Peyer's patch (tissue), 4 donors: ENCODE measurements at places on chromosomes 6 and 20. TPM values are rescaled to one million over a fixed set of nuclear protein-coding genes. Genes with fewer than 3 reads are reported as not detected.

GRCh38 chr20:8805737-8806442 is 263.0 kb upstream of the PLCB4 start:
- H3K36me3 ChIP-seq = no peaks in the 10 kb centered on the region
- no peak for DNase-seq
- no peaks in the 10 kb centered on the region for H3K4me1 ChIP-seq
- no peak overlapping the region for H3K27ac ChIP-seq
- H3K27me3 ChIP-seq = no peaks in the 10 kb centered on the region

The SLC32A1 gene
- not detected for total RNA-seq

DNA sequence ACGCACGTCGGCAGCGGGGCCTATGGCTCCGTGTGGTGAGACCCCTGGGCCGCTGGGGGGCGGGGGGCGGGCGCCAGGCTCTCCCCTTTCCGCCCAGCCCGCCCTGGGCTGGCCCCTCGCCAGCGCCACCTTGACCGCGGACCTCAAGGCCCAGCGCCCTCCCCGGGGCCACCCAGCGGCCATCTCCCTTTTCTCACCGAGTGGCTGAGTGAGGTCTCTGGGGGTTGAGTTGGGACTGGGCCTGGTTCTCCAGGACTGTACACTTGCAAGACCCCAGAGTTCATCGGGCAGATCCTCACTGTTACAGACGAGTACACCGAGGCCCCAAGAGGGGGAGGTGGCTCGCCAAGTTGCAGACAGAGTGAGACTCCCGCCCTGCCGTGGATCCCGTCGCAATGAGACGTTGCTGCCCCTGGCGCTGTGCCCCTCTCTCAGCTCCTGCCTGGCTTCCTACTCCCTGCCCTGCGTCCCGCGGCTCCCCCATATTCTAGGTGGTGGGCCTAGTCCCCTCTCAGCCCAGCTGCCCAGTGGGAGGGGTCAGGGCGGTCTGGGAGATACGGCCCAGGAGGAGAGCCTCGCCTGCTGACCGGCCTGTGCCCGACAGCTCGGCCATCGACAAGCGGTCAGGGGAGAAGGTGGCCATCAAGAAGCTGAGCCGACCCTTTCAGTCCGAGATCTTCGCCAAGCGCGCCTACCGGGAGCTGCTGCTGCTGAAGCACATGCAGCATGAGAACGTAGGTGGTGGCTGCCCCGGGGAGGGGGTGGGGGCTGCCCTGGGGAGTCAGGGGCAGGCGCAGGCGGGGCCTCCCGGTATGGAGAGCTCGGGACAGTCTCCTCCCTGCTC is 576 bp downstream of the MAPK13 start:
- no peaks in the 10 kb centered on the region for H3K36me3 ChIP-seq
- peak; percentile 87 for DNase-seq
- H3K4me3 ChIP-seq = peak overlapping the region; percentile 53
- peak overlapping the region; percentile 92 for H3K27ac ChIP-seq

DNA sequence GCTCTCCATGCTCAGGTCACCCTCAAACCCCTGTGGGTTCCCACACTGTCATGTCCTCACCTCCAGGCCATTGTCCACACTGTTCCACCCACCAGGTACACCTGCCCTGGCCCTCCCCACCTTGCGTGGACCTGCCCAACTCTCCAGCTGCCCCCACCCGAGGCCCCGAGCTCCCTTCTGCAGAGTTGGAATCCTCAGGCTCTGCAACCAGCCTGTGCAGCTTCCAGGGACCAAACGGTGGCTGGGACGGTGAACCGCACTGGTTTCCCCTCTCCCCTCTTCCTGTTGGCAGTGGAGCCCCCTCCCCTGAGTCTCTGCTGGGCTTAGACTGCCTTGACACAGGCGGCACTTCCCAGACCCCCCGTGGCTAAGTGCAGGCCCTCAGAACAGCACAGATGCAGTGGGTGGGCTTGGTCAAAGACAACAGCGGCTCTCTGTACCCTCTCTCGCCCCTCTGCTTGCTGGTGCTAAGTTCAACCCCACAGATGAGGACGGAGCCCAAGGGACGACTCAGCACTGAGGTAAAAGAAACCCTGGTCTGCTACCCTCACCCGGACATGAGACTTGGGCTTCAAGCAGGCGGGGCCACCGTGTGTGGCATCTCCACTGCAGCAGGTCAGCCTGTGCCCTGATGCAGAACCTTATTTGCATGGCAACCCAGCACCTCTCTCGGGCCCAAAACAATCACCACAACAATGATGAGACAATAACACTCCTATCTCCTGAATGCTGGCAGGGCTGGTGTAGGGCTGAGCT is 11.0 kb downstream of the ZBP1 start:
- H3K27ac ChIP-seq = no peak overlapping the region
- no peaks in the 10 kb centered on the region for H3K27me3 ChIP-seq
- H3K36me3 ChIP-seq = no peaks in the 10 kb centered on the region

GRCh38 chr20:23684261-23684660 is 4.6 kb downstream of the CST4 start:
- no peak for DNase-seq
- H3K4me1 ChIP-seq = no peaks in the 10 kb centered on the region
- H3K36me3 ChIP-seq = no peaks in the 10 kb centered on the region
- no peak overlapping the region for H3K4me3 ChIP-seq
- no peaks in the 10 kb centered on the region for H3K27me3 ChIP-seq

The CGA gene
- total RNA-seq = not detected

DNA sequence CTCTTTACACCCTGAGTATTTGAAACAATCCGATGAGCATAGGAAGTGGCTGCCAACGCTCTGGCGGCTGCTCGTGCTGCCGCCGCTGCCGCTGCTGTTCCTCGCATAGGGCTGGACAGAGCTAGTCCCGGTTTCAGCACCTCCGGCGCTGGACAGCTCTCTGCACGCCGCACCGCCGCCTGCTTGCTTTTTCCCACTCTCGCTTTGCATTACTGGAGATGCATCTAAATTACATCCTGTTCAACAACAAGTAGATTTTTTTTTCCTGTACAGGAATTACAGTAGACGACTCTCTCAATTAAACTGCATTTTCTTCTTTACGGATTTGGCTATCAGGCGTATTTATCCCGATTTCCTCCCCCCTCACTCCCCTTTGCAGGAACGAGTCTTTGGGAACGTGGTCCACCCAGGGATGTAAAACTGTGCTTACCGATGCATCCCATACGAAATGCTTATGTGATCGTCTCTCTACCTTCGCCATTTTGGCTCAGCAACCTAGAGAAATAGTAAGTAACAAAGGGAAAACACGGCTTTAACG is 563.8 kb downstream of the LMBRD1 start:
- no peaks in the 10 kb centered on the region for H3K36me3 ChIP-seq
- no peak overlapping the region for H3K4me3 ChIP-seq
- no peaks in the 10 kb centered on the region for H3K4me1 ChIP-seq
- no peaks in the 10 kb centered on the region for H3K27me3 ChIP-seq
- no peak overlapping the region for H3K27ac ChIP-seq
- no peak for DNase-seq

The TSPYL4 gene
- total RNA-seq = 9.1 TPM

- no peaks in the 10 kb centered on the region for H3K36me3 ChIP-seq
- no peak overlapping the region for H3K4me3 ChIP-seq
- H3K4me1 ChIP-seq = no peaks in the 10 kb centered on the region
- H3K27me3 ChIP-seq = no peaks in the 10 kb centered on the region
Measured at GRCh38 chr6:11779329-11780096, 910 bp upstream of the ADTRP start.

- no peak overlapping the region for H3K27ac ChIP-seq
- no peak for DNase-seq
- no peak overlapping the region for H3K4me3 ChIP-seq
- H3K4me1 ChIP-seq = no peaks in the 10 kb centered on the region
Measured at GRCh38 chr6:3568396-3569082, 111.7 kb upstream of the SLC22A23 start.

The SLC22A7 gene
- total RNA-seq = not detected

DNA sequence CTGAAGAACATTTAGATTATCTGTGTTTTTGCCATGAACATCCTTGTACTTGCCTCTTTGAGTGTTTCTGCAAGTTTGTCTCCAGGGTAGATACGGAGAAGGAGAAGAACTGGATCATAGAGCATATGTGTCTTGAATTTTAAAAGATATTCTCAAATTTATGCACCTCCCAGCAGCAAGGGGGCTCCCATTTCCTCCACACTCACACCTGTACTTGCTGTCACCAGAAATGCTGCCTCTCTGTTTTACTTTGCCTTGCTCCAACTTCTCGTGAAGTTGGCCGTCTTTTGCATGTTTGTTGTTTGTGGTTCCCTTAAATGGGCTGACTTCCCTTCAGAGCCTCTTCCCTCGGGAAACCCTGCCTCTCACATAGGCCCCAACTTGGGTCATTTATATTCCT is 171.0 kb downstream of the TFAP2C start:
- no peaks in the 10 kb centered on the region for H3K4me1 ChIP-seq
- no peaks in the 10 kb centered on the region for H3K27me3 ChIP-seq
- H3K27ac ChIP-seq = no peak overlapping the region
- no peak for DNase-seq
- H3K4me3 ChIP-seq = no peak overlapping the region

DNA sequence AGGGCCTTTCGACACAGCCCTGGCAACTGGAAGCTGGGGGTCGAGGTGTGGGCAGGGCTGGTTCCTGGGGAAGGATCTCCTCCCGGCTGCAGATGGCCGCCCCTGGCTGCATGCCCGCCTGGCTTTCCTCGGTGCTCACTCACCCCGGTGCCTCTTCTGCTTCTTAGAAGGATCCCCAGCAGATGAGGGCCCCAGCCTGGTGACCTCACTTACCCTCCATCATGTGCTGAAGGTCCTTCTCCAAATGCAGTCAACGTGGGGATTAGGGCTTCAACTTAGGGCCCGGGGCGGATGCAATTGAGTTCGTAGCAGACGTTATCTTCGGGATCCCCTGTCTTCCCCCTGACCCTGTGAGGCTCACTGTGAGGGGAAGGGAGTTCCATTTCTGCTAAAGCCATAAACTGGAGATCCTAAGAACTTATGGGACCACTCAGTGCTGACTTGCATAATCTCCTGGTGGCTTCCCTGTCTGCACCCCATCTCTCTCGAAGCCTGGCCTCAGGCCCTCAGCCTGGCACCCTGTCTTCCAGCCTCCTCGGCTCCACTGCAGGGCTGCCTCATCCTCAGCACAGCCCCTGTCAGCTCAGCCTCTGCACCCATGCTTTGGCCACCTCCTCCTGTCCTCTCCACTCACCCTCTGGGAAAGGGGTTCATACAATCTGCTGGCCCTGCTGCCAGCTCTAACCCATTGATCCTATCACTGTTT is 92.6 kb downstream of the THBS2 start:
- H3K36me3 ChIP-seq = no peaks in the 10 kb centered on the region
- H3K4me3 ChIP-seq = no peak overlapping the region
- DNase-seq = no peak
- H3K4me1 ChIP-seq = no peaks in the 10 kb centered on the region
- no peak overlapping the region for H3K27ac ChIP-seq

The POM121L2 gene
- total RNA-seq = not detected

DNA sequence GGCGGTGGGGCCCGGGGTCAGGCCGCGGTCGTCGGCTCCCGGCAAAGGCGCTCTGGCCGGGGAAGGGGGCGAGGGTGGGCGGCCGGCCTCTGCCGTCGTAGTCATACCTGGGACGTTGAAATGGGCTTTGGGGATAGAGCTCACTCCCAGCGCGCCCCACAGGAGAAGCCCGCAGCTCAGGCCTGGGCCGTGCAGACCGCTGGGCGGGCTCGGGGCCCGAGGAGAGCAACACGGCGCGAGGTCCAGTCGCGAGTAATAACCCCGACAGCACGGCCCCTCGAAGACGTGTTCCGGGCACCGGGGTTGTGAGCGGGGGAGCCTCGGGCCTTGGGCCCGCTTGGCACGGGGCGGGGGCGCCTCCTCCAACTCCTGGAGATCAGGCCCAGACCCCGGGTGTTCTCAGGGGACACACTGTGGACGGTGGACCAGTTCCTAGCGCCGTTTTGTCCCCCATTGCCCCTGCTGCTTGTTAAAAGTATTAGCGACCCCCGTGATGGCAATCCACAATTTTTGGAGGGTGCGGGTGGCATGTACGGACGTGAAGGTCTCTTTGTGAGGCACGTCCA is 10.9 kb downstream of the FOXC1 start:
- H3K4me3 ChIP-seq = no peak overlapping the region
- peaks cover 26% of the 10 kb centered on the region for H3K36me3 ChIP-seq

GRCh38 chr20:36856195-36856594 is 19.7 kb upstream of the TLDC2 start:
- H3K4me1 ChIP-seq = peaks cover 6% of the 10 kb centered on the region
- no peaks in the 10 kb centered on the region for H3K36me3 ChIP-seq
- DNase-seq = no peak
- no peaks in the 10 kb centered on the region for H3K27me3 ChIP-seq
- peak overlapping the region; percentile 17 for H3K27ac ChIP-seq

GRCh38 chr20:61988665-61989064 is 77.0 kb downstream of the TAF4 start:
- DNase-seq = no peak
- H3K27ac ChIP-seq = no peak overlapping the region
- H3K27me3 ChIP-seq = no peaks in the 10 kb centered on the region
- no peaks in the 10 kb centered on the region for H3K36me3 ChIP-seq
